Breast epithelium (tissue), 4 donors: ENCODE measurements at places on chromosomes 1 and 21.

DNA sequence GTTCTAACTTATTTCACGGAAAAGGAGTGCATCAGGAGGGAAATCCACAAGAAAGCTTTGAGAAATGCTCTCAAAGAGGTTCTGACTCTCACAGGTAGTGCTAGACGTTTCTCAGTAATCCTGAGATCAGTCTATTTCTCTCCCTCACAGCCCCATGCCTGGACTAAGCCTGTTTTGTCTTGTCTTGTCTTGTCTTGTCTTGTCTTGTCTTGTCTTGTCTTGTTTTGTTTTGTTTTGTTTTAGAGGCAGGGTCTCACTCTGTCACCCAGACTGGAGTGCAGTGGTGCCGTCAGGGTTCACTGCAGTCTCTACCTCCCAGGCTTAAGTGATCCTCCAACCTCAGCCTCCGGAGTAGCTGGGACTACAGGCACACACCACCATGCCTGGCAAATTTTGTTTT is 133.3 kb upstream of the SGIP1 start:
- H3K4me1 ChIP-seq, result no peaks in the 10 kb centered on the region
- H3K27me3 ChIP-seq, result no peaks in the 10 kb centered on the region
- H3K4me3 ChIP-seq, result no peak overlapping the region
- no peak for DNase-seq
- no peak overlapping the region for H3K27ac ChIP-seq
- H3K36me3 ChIP-seq, result no peaks in the 10 kb centered on the region

GRCh38 chr1:61131716-61132115 is 49.4 kb downstream of the NFIA start:
- H3K27ac ChIP-seq, result peak overlapping the region; percentile 73
- DNase-seq, result no peak
- no peaks in the 10 kb centered on the region for H3K4me1 ChIP-seq
- H3K36me3 ChIP-seq, result no peaks in the 10 kb centered on the region

DNA sequence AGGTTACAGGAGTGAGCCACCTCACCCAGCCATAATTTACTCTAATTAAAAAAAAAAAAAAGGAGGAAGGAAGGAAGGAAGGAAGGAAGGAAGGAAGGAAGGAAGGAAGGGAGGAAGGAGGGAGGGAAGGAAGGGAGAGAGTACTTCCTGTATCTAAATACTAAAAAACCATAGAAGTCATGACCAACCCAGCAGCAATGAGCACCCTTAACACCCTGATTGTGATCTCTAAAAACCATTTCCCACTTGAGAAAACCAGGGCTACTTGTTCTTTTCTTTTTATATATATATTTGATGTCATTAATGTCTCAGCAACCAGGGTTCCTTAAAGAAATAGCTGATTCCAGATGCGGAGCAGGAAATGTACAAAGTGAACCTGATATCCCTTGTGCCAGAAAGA is 31.2 kb downstream of the ARID4B start:
- no peaks in the 10 kb centered on the region for H3K27me3 ChIP-seq
- H3K4me1 ChIP-seq, result no peaks in the 10 kb centered on the region
- no peaks in the 10 kb centered on the region for H3K36me3 ChIP-seq
- H3K4me3 ChIP-seq, result no peak overlapping the region

DNA sequence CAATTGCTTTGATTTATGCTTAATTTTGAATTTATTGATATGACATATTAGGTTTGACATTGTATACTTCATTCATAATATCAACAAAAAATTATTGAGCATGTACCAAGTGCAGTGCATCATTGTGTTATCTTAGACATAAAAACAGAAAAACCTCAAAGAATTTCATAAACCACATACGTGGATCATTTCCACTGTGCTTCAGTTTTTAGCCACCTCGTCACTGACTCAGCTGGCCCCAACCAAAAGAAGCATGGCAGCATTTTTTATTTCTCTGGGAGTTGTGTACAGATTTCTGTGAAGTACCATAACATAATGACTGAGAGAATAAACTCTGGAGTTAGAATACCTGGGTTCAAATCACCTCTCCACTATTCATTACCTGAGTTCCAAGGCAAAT is 95.6 kb upstream of the C1orf87 start:
- no peak overlapping the region for H3K27ac ChIP-seq
- no peak overlapping the region for H3K4me3 ChIP-seq
- no peak for DNase-seq
- H3K36me3 ChIP-seq, result no peaks in the 10 kb centered on the region
- no peaks in the 10 kb centered on the region for H3K4me1 ChIP-seq
- H3K27me3 ChIP-seq, result no peaks in the 10 kb centered on the region

DNA sequence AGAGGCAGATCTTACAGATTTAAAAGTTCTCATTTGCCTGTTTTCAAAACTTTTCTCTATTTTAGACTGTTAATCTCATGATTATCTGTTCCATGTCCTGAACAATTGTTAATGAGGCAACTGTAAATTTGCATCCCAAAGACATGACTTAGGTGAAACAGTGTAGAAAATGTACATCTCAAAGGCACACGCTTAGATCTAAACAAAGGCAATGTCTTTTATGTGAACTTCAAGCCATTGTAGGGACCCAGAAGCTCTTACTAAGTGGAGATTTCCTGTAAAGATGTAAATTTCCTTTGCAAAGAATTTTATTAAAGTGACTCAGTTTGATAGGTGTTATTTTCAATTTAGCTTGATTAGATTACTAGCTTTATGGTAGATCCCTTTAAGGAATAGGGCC is 125.2 kb upstream of the F3 start:
- H3K27ac ChIP-seq, result no peak overlapping the region
- DNase-seq, result no peak
- H3K4me3 ChIP-seq, result no peak overlapping the region

- H3K27me3 ChIP-seq, result no peaks in the 10 kb centered on the region
- H3K4me1 ChIP-seq, result peaks cover 7% of the 10 kb centered on the region
- H3K4me3 ChIP-seq, result peak overlapping the region; percentile 22
- H3K36me3 ChIP-seq, result no peaks in the 10 kb centered on the region
Measured at GRCh38 chr1:202199040-202199889, 5.7 kb downstream of the LGR6 start.

GRCh38 chr1:214902636-214903320 is 179.8 kb upstream of the KCNK2 start:
- H3K36me3 ChIP-seq, result no peaks in the 10 kb centered on the region
- H3K27ac ChIP-seq, result no peak overlapping the region
- no peak overlapping the region for H3K4me3 ChIP-seq
